ENCODE measurements at places on chromosomes 2 and 18. TPM values are rescaled to one million over a fixed set of nuclear protein-coding genes. Genes with fewer than 3 reads are reported as not detected.

CD302 gene
- total RNA-seq: 6.1 TPM

BOLL gene
- not detected for total RNA-seq

PLGLB1 gene
- total RNA-seq: 0.28 TPM

TOGARAM2 gene
- total RNA-seq: 0.28 TPM

G6PC2 gene
- not detected for total RNA-seq

UBXN2A gene
- total RNA-seq: 10.8 TPM

FBXO41 gene
- total RNA-seq: 0.83 TPM

IRS1 gene
- total RNA-seq: 21.1 TPM

CAPN14 gene
- total RNA-seq: under 0.01 TPM

- DNase-seq: no peak
These were observed 25.9 kb downstream of the TMSB10 start for GRCh38 chr2:84931384-84931821.

DNA sequence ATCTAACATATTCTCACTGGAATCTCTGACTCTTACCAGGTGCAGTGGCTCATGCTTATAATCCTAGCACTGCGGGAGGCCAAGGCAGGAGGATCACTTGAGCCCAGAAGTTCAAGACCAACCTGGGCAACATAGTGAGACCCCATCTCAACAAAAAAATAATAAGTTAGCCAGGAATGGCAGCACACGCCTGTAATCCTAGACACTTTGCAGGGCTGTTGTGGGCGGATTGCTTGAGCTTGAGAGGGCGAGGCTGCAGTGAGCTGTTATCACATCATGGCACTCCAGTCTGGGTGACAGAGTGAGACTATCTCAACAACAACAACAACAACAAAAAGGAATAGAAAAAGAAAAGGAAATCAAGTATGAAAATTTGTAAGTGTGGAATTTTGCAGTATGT is 306.5 kb upstream of the CYP26B1 start:
- no peak for DNase-seq

GRCh38 chr2:67232936-67233335 is 164.2 kb upstream of the ETAA1 start:
- no peak for DNase-seq

GRCh38 chr2:83368916-83369315 is 1090.2 kb downstream of the SUCLG1 start:
- DNase-seq: no peak

GRCh38 chr2:42752314-42752713 is 11.6 kb downstream of the OXER1 start:
- DNase-seq: no peak

DNA sequence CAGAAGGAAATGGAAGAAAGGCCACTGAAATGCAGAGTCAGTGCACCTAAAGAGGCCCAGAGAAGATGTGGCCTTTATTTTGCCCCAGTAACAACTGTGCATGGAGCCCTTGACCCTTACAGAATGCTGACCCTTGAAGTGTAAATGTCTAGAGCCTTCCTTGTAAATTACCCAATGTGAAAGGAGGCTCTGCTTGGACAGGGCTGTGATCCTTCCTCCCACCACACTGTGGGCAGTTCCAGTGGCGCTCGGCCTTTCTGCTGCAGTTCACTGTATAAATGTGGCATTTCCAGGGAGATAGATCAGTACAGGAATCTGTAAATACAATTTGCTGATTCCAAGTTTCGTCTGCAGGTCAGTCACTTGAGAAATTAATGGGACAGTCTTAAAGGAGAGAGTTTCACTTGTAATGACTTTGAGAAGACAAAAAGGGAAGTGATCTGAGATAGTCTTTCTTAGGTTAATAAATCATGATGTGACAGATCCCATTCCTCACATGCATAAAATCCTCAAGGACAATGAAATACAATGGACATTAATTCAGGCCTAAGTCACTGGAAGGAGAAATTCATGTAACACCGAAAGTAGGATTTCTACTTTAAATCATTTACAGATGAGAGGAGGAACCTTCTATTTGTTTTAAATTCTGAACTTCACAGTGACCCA is 133.8 kb upstream of the LMAN1 start:
- no peak for DNase-seq

DNA sequence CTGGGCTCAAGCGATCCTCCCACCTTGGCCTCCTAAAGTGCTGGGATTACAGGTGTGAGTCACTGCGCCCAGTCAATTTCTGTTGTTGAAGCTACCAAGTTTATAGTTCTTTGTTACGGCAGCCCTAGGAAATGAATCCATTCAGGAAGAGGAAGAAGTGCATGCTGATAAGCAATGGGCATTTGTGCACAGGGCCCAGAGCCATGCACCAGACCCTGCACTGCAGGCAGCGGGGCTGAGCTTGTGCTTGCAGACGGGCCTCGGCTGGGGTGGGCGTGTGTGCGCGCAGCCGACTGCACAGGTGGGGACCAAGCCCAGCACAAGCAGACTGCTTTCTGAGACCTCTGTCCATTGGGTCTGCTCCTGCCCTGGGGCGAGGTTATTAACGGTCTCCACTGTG is 144.6 kb downstream of the CABLES1 start:
- no peak for DNase-seq

GRCh38 chr18:33761363-33761762 is 183.3 kb downstream of the ASXL3 start:
- DNase-seq: peak; percentile 28

GRCh38 chr2:237980087-237980486 is 13.3 kb downstream of the UBE2F start:
- DNase-seq: no peak

GRCh38 chr18:11789716-11790510 is 61.3 kb upstream of the CHMP1B start:
- DNase-seq: peak; percentile 6

- DNase-seq: peak; percentile 40
These were observed 24.5 kb upstream of the RAPH1 start for GRCh38 chr2:203559641-203560040.

GRCh38 chr2:208708486-208708885 is 301.9 kb downstream of the PTH2R start:
- DNase-seq: no peak

DNA sequence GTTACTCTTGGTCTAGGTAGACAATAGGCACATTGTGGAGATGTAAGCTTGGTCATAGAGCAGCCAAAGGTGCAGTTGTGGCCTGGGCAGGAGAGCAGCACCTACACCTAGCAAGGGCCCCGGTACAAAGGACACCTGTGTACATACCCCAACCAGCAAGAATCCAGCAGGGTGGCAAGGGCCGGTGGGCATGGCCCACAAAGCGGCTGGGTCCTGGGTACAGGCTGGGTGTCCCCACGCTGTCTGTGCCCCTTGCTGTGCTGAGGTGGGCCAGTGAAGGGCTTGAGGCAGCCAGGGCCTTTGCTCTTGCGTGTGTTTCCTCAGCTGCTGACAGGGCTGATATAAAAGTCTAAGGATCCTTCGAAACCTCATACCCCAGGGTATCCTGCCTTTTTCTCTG is 501.8 kb downstream of the EIPR1 start:
- DNase-seq: no peak

- no peak for DNase-seq
These were observed 54.7 kb upstream of the KIDINS220 start for GRCh38 chr2:8892111-8892510.

DNA sequence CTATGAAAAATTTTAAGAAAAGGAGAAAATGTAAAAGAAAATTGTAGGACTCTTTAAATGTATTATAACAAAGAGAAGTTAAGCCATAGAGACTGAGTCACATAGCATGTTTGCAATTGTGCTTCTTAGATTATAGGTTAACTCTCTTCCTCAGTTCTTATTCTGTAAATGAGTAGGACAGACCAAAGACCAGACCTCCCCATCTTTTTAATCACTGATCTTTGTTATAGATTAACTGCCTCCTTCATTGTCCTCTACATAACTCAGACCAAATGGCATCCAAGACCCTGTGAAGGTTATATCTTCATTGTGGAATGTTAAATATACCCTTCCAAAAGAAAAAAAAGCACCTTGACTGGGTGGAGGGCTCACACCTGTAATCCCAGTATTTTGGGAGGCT is 316.9 kb upstream of the LRRTM4 start:
- DNase-seq: no peak

- peak; percentile 7 for DNase-seq
These were observed at the start of gene GALNT14 for GRCh38 chr2:31138037-31138962. Gene GALNT14 (minus strand): TSS chr2:31138440. CDS start chr2:31138086, 354 bp downstream.

- no peak for DNase-seq
These were observed 268.9 kb downstream of the ADCYAP1 start for GRCh38 chr18:1173593-1173992.

DNA sequence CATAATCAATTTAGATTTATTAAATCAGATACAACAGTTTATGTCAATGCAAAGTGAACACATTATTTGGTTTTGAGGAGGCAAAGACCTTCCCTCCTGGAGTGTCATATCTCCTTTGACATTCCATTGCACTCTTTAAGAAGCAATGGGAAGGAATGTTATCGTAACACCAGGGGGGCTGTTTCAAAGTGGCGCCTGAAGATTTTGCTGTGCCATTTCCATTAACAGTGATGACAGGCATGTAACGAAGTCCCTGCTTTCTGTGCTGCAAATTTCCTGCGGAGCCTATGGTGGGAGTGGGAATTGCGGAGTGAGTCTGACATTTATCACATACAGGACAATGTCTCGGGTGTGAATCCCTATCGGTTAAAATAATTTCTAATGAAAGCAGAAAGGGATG is 499.6 kb upstream of the RAB6C start:
- DNase-seq: no peak

DNA sequence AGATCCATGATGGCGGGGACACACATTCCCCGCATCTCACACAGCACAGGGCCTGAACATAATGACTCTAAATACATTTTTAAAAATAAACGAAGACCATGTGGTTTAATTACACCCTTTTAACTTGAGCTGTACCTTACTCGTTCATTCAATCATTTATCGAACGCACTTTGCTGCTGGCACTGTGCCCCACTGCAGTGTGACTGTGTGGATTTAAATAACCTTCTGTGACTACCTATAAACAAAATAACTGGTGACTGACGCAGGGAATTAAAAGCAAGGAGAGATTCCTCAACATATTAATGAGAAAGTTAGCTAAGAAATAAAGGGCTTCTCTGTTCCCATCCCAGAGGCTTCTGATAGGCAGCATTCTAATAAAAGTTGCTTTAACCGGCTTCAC is 10.9 kb upstream of the FZD7 start:
- no peak for DNase-seq

GRCh38 chr2:51107841-51108240 is 75.9 kb upstream of the NRXN1 start:
- DNase-seq: no peak

GRCh38 chr2:200161458-200161857 is 145.0 kb upstream of the SPATS2L start:
- no peak for DNase-seq

- DNase-seq: peak; percentile 12
These were observed 272.0 kb upstream of the RAB12 start for GRCh38 chr18:8337211-8337610.

GRCh38 chr2:69499966-69500365 is 62.7 kb upstream of the NFU1 start:
- peak; percentile 21 for DNase-seq
